A549 treated with Mapracorat at 1 μM for 4 hours (cell line): ENCODE measurements at places on chromosomes 16 and 17. TPM values are rescaled to one million over a fixed set of nuclear protein-coding genes. Genes with fewer than 3 reads are reported as not detected.

SLC35G6 gene
- total RNA-seq, result 0.07 TPM in 1 of 5 replicates, not detected in the others

MYH8 gene
- not detected in 5 replicates for total RNA-seq

GUCY2D gene
- 0.05 to 0.39 TPM (median 0.36 TPM) in 4 of 5 replicates, not detected in the other for total RNA-seq

SLC47A2 gene
- 0.08 to 0.23 TPM (median 0.13 TPM) in 4 of 5 replicates, not detected in the other for total RNA-seq

ACSM3 gene
- 3.6 to 5.1 TPM (median 4.3 TPM) in 5 replicates for total RNA-seq

LLGL1 gene
- total RNA-seq, result 10.8 to 16.8 TPM (median 16.2 TPM) in 5 replicates

APPBP2 gene
- total RNA-seq, result 11.1 to 22.5 TPM (median 15.9 TPM) in 5 replicates

ABCC3 gene
- total RNA-seq, result 115 to 150 TPM (median 131 TPM) in 5 replicates

SLFN14 gene
- not detected in 5 replicates for total RNA-seq

TRAF7 gene
- total RNA-seq, result 34.7 to 54.8 TPM (median 48.4 TPM) in 5 replicates

CDH3 gene
- 0.16 to 0.41 TPM (median 0.24 TPM) in 5 replicates for total RNA-seq

OMG gene
- not detected in 5 replicates for total RNA-seq

TP53TG3 gene
- 0.17 to 0.81 TPM (median 0.49 TPM) in 4 of 5 replicates, not detected in the other for total RNA-seq

MAPT gene
- total RNA-seq, result 1.2 to 2.5 TPM (median 1.5 TPM) in 5 replicates

PABPN1L gene
- not detected in 5 replicates for total RNA-seq

FNDC8 gene
- 0.10 to 0.28 TPM (median 0.10 TPM) in 3 of 5 replicates, not detected in the others for total RNA-seq

ITGA2B gene
- total RNA-seq, result 1.1 to 2.0 TPM (median 1.5 TPM) in 5 replicates

IGSF6 gene
- not detected in 5 replicates for total RNA-seq

RNF157 gene
- total RNA-seq, result 6.4 to 9.5 TPM (median 7.3 TPM) in 5 replicates

HSF5 gene
- total RNA-seq, result not detected in 5 replicates

MYL11 gene
- total RNA-seq, result 0.65 to 0.88 TPM in 2 of 5 replicates, not detected in the others

KRT40 gene
- not detected in 5 replicates for total RNA-seq

ZNF18 gene
- total RNA-seq, result 4.3 to 6.3 TPM (median 5.8 TPM) in 5 replicates

OR3A2 gene
- total RNA-seq, result not detected in 5 replicates
